Sigmoid colon (tissue), 7 donors: ENCODE measurements at places on chromosomes 13 and 19. TPM values are rescaled to one million over a fixed set of nuclear protein-coding genes. Genes with fewer than 3 reads are reported as not detected.

GRCh38 chr19:35013820-35014754 lies 14.0 kb downstream of the GRAMD1A start:
- DNase-seq = peak; percentile 64

ZNF761 gene
- total RNA-seq = 10.7 TPM

MCF2L gene
- 20.2 TPM for total RNA-seq

DNA sequence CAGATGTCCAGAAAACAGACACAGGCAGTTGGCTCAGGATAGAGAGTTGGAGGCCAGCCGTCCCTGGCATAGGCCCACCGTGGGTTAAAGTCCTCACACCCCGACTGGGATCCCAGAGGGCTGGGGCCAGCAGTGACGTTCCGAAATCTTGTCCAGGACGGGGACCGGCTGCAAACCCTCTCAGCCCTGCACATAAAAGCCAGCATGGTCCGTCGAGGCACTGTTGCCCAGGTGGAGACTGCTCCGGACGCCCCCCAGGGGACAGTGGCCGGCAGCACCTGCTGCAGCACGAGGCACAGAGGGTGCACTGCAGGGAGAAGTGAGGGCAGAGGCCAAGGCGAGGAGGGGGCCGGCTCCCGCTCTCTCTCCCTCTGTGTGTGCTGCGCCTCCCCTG lies 4.3 kb upstream of the IFNL2 start:
- no peak for DNase-seq

DNA sequence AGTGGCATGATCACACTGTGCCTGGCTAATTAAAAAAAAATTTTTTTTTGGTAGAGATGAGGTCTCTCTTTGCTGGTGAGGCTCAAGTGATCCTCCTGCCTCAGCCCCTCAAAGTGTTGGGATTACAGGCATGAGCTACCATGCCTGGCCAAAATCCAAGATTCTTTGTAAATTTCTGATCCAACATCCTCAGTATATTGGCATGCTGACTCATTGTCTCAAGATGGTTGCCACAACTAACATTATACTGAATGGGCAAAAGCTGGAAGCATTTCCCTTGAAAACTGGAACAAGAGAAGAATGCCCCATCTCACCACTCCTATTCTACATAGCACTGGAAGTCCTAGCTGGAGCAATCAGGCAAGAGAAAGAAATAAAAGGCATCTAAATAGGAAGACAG lies 100.0 kb downstream of the KLF5 start:
- no peak for DNase-seq

- no peak for DNase-seq
These were observed 501.3 kb upstream of the ARGLU1 start for GRCh38 chr13:107069108-107069776.

GRCh38 chr13:99941086-99941485 lies 30.5 kb downstream of the ZIC5 start:
- DNase-seq = no peak

DNA sequence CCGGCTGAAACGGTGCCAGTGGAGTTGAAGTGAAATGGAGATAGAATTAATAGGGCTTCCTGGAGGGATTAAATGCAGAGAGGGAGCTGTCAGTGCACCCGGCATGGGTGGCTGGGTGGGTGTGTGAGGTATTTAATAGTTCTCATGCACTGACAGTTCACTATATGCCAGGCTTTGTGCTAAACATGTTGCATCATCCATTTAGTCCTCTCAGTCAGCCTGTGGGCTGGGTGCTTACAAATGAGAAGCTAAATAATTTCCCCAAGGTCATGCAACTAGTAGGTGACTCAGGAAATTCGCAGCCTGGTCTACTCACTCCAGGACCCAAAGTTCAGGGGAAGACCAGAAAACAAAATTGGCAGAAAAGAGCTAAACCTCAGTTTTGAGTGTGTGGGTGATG lies 63.5 kb upstream of the SPATA13 start:
- no peak for DNase-seq

C1QTNF9 gene
- total RNA-seq = not detected

SHD gene
- not detected for total RNA-seq

LPAR6 gene
- 15.7 TPM for total RNA-seq
